ENCODE measurements at places on chromosomes 5 and 9.

GRCh38 chr9:29958469-29958868 is 2385.2 kb upstream of the C9orf72 start:
- no peak for DNase-seq

DNA sequence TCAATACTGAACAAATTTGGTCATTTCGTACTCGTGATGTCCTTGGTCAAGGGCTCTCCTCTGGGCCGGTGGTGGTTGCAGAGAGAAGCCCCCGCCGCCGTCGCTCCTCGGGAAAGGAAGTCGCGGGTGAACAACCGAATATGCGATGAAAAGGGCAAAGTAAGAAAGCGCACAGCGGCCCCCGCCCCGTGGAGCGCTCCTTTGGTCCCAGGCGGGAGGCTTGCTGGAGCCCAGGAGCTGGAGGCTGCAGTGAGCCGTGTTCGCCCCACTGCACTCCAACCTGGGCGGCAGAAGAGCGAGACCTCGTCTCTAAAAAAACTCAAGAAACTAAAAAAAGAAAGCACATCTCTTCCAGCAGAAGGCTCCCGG is 108.4 kb upstream of the LARP1 start:
- no peak for DNase-seq

DNA sequence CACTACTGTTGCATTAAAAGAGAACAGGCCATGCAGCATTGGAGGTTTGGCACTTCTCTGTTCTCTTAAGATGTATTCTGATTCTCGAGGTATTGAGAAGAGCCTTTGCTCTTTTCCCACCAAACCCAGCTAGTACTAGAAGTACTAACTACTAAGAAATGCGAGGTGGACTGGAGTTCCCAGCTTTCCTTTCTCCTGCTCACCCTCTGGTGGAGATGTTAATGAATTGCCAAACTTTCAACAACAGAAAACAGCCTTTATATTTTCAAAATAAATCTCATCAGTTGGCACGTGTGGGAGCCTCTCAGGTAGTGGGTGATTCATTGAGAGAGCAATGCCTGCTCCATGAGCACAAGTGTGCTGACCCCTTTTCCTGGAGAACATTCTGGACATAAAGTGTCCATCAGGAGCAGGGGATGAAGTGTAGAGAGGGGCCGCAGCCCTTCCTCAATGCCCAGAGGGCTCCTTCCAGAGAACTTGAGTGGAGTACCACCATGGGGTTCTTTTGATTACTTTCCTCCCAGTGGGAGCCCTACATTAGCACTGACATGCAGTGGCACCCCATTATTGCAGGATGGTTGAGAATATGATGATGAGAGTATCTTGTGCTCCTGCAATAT is 45.7 kb downstream of the TMEM174 start:
- DNase-seq = no peak

DNA sequence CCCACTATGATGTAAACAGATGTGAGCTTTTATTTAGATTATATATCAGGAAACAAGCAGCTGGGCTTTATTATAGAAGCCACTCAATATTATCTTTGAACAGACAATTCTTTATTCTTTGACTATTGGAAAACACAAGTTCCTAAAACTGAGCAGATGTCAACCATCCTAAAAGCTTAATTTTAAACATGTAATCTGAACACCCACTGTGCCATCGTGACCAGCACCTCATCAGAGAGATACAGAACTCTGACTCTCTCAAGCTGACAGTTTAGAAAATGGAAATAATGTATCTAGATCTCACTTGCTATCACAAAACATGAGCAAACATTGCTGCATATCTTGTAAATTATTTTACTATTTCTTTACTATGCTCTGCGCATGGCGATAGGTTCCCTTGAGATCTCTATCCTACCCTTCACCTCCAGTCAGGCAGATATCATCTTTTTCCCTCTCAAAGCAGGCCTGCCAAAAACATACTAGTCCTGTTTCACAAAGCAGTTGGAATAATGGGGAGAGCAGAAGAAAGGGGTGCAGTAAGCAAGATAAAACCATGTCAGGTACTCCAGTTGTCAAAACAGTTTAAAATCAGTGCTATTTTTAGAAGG is 151.0 kb downstream of the KIAA0825 start:
- no peak for DNase-seq

DNA sequence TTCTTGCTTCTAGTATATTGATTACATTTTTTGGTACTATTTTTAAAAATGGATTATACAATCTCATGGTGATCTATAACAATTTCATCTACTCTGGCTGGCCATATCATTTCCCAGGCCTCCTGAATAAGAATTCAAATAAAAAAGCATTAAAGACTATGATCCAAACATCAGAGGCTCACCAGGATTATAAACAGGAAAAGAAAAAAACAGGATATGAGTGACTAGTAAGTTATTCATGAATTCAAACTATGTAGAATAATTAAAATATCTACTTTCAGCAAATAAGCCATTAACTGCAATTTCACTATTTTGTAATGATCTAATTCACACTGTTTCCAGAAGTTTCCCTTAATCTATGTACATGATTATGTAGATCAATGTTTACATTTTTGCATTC is 293.1 kb upstream of the CDH6 start:
- no peak for DNase-seq

DNA sequence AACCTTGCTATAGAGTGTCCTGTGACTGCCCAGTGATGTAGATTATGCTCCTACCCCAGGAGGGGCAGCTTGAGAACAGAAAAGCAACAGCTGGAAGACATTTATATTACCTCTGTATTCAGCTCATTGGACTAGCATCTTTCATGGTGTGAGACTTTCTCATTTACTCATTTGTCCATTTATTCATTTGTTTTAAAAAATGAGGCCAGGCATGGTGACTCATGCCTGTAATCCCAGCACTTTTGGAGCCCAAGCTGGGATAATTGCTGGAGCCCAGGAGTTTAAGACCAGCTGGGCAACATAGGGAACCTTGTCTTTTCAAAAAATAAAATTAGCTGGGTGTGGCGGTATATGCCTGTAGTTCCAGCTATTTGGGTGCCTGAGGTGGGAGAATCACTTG is 130.0 kb upstream of the LHFPL2 start:
- no peak for DNase-seq

DNA sequence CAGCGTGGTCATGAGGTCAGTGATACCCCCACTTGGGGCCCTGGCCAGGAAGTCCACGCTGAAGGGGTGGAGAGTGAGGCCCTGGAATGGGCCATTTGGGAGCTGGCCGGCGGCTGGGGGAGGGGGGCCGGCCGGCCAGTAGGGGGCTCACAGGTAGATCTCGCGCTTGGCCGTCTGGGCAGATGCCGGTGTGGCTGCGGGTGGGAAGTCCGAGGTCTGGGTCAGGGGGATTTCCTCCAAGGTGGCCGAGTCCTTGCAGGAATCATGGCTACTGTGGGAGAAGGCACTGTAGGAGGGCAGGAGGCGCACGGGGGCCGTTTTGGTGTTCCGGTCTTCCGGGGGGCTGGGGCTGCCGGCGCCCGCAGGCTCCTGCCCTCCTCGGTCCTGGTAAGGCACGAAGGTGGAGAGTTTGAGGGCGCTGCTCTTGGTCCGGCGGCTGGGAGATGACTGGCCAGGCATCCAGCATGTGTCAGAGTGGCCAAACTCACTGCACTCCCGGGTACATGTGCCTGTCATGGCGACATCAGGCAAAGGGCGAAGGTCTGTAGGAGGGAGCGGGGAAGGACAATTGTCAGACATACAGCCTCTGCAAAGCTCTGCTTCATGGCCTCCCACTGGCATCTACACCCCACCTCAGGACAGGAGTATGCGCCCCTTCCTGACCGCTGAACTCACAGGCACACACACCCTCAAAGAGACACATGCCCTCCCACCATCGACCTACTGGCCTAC is 24.1 kb downstream of the PCDH1 start:
- DNase-seq = no peak

- no peak for DNase-seq
These were observed 286.2 kb downstream of the ACTL7B start for GRCh38 chr9:108569624-108570023.

All from CD4-positive, alpha-beta T cell treated with Interleukin-15 for 1 hour (primary cell).